ENCODE measurements at places on chromosomes 2 and 18.
A peak's percentile ranks its signal among the peaks of the same experiment; 100 is the strongest.

DNA sequence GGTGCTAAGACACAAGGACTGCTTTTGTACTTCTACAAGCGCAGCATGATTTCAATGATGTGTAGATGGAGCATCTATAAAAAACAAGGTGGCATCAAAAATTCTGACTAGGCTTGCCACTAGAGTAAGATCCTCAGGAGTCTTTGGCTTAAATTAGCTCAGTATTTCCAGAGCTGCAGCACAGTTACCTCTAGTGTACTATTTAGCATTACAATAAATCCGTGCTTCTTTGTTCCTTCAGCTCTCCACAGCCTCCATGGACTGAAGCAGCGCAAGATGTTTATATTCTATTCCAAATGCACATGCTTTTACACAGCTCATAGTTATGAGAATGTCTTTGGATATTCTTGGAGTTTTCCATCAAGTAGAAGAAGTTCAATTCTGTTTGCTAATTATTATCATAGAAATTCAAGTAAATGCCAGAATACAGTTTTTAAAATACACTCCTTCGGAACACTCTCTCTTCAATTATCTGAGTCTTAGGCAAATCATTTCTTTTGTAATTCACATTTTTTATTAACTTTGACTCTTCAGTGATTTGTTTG, 1133.0 kb upstream of the LRRTM1 start:
- DNase-seq: no peak

- no peak for DNase-seq
Measured at GRCh38 chr2:230541934-230542380, 126.0 kb downstream of the SP100 start.

- DNase-seq: no peak
Measured at GRCh38 chr2:37602702-37603101, 68.7 kb downstream of the CDC42EP3 start.

DNA sequence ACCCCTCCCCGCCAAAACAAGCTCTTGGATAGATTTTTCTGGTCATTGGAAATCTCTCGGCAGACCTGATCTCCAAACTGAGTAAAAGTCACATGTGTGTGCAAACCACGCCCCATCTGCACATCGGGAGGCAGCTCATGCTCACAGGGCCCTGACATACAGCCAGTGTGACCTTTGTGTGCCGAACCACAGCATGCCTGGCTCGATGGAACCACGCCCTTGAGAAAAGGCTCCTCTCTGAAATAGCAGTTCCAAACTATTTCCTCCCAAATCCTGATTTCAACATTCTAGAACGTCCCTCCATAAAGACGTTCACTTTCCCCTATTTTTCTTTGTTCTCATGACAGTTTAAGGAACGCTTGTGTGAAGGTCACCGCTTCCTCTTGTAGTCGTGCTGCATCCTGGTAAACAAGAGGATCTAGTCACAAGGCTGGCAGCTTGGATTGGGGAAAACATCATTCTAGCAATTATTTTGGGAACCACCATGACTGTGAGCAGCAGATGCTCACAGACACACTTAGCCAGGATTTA, 59.3 kb upstream of the MAP4K4 start:
- no peak for DNase-seq

DNA sequence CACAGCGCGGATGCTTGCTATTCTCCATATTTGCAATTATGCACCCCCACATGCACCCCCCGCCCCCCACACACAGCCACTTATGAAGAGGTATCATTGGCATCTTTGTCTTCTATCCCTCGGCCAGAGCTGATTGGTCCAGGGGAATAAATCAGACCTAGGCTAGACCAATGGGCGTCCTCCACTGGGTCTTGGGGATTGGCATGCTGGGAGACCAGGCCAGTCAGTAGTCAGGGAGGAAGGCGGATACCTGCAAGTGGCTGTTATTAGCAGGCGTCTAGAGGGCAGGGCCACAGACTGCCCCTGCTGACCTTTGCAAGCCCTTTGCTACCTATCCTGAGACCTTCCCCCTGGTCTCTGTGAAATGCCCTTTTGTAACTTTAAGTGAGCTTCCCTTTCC, 30.0 kb downstream of the ATOH8 start:
- no peak for DNase-seq

GRCh38 chr2:212488611-212489010, 50.0 kb downstream of the ERBB4 start:
- no peak for DNase-seq

DNA sequence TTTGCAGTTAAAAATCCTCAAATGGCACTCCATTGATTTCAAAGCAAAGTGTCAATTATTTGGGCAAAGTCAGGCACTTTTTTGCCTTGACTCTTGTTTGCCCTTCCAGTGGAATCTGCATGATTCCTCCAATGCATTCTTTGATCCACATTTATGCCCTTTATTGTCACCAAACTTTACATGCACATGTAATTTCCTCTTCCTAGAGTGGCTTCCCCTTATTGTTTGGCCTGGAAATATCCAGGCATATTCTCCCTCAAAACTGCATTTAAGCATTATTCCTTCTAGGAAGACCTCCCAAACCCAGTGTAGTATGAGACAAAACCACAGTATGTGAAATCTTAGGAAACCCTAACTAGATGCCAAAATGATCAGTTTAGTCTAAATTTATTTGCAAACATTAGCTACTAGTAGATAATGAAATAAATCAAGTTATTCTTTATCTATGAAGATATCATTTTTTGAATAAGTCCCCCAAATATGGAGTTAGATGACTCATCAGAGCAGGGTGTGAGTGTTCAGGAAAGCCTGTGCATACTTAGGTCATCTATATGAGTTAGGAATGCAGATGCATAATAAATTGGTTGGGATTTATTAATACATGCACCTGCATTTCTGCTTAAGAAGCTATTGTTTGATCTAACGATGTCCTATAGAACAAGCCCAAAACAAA, 433.3 kb upstream of the TCF4 start:
- DNase-seq: no peak

- no peak for DNase-seq
Measured at GRCh38 chr18:9082711-9083510, 19.6 kb upstream of the NDUFV2 start.

DNA sequence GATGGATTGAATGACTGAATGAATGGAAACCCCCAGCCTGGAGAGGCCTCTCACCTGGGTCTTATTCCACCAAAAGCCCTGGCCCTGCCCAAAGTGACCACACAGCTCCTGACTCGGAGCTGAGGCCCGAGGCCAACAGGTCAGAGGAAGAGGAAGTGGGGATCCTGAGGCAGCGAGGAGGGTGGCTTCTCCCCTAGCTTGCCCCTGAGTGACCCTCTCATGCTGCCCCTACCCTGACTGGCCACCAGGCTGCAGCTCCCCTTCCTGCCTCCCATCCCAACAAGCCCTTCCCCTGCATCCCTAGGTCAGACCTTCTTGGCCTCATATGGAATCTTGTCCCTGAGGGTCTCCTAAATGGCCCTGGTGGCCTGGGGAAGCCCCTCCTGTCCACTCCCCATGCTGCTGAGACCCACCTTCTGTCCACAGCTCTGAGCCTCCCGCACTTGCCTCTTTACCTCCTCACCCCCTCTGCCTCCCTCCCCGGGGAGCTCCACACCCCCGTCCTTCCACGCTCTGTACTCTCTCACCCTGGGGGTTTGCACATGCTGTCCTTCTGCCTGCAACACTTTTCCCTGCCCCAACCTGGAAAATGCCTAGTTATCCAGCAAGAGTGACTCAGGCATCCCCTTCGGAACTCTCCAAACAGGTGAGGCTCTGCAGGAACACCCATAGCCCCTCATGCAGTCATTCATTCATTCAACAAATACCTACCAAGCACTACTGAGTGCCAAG, 134.8 kb upstream of the HDAC4 start:
- DNase-seq: no peak

- DNase-seq: no peak
Measured at GRCh38 chr2:197349699-197350098, 39.1 kb upstream of the ANKRD44 start.

DNA sequence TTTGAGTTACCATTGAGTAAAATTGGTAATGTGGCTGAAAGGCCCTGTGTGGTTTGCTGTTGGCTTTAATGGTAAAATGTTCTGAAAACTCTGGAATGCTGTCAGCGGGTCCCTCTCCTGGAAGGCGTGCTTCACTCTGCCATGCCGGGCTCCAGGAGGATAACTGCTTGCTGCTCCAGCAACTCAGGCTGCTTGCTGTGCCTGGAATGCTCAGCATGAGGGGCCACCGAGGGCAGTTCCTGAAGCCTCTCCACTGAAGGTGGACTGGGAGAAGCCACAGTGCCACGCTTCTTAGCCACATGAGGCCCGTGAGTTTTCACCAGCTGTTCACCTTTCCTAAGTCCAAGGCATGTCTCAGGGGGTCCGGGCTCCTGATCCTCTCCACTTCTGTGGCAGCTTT, 90.4 kb upstream of the FAM110C start:
- no peak for DNase-seq

DNA sequence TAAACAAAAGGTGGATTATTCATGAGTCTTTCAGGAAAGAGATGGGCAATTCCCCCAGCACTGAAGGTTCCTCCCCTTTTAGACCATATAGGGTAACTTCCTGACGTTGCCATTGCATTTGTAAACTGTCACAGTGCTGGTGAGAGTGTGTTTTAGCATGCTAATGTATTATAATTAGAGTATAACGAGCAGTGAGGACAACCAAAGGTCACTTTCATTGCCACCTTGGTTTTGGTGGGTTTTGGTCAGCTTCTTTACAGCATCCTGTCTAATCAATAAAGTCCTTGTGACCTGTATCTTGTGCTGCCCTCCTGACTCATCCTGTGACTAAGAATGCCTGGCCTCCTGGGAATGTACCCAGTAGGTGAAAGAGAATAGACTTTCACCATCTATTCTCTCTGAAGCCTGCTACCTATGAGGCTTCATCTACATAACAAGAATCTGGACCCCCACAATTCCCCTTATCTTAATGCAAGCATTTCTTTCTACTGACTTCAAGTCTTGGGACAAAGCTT, 148.7 kb downstream of the CABLES1 start:
- DNase-seq: peak; percentile 91

DNA sequence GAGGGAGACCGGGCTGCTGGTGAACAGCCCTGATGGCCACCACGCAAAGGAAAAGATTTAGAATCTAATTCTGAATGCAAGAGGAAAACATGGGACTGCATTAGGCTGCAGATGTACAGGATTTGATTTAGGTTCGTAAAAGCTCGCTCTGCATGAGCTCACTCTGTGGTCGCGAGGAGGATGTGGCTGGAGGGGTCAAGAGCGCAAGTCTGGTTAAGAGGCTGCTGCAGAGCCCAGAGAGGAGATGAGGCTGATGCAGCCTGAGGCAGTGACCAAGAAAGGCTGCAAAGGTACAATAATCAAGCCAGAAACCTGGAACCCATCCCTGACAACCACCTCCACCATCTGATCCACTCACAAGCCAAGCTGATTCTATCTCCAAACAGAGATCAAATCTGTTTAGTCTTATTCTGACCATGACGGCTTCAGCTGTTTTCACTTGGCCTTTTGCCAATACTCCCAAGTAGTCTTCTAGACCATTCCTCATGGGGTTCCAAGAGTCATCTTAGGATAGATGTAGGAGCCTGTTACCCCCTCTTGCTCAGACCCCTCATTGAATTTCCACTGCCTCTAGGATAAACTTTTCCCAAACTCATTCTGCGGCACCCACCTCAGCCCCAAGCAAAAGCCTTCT, 58.9 kb upstream of the ARL4C start:
- DNase-seq: no peak

DNA sequence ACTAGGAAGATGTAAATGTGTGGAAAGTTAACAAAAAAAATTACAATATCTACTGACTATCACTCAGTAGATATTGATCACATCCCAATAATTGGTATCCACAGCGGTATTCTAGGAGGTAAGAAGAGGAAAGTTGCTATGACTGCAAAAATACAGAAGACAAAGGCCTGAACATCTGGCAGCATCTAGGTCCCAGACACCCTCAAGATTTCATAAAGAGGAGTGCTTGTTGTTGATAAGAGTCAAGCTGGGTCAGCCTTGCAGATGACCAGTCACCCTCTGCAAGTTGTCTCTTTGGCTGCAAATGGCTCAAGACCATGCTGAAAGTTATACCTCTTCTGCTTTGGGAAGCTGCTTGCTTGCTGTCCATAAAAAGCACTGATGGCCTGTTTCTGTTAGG, 228.4 kb upstream of the FBXO11 start:
- DNase-seq: no peak

GRCh38 chr2:152448606-152449005, 113.6 kb downstream of the FMNL2 start:
- no peak for DNase-seq

- peak; percentile 77 for DNase-seq
Measured at GRCh38 chr18:45335282-45336043, 279.8 kb upstream of the SLC14A2 start.

- no peak for DNase-seq
Measured at GRCh38 chr2:195711478-195711877, 54.5 kb downstream of the SLC39A10 start.

DNA sequence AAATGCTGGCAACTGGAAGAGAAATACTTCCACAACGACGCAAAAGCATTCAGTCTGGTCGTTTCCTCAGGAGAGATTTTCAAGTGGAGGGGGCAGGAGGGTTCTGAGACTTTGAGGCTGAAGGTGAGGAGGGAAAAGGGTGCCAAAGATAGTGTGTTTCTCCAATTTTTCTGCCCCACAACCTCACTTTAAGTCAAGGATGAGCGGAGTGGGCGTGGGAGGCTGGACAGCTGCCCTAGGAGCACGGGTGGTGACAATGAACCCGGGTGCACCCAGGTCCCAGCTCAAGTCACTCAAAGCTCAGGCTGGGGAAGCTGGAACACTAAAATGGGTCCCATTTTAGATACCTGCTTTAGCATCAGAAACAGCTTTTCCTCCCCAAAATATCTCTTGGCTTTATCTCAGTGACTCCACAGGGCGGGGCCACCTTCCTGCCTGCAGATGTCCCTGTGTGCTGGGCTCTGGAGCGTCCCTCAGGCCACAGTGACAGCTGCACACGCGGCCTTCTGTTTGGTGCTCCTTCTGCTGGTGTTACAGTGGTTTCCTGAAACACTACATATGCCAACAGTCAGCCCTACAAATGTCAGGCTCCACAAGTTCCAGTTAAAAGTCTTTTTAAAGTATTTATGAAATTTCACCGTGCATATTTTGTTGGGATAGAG, 1.4 kb upstream of the MBP start:
- no peak for DNase-seq

- no peak for DNase-seq
Measured at GRCh38 chr2:99613980-99614379, 124.2 kb upstream of the REV1 start.

DNA sequence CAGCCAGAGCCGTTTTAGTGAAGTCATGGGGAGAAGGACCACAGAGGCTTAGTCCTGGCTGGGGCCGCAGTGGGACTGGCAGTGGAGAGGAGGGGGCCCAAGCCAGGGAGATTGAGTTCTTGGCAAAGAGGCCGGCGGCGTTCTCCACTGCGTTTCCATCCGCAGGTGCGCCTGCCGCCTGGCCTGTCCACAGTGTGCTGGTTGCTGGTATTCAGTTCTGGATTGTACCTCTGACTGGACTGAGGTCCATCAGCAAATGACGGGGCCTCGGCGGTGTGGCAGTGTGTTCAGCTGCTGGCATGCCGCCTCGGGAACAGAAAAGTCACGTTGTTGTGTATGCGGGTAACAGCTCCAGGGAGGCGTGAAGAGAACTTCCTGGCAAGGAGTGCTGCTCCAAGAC, 36.8 kb downstream of the LRRFIP1 start:
- DNase-seq: no peak

- no peak for DNase-seq
Measured at GRCh38 chr2:65092791-65093190, 36.6 kb downstream of the CEP68 start.
